Stimulated activated CD4-positive, alpha-beta T cell treated with anti-CD3 and anti-CD28 coated beads, Interleukin-1b, Interleukin-23, amount 100 ng/mL, for 1 hour (primary cell): ENCODE measurements at places on chromosomes 5 and 9.

DNA sequence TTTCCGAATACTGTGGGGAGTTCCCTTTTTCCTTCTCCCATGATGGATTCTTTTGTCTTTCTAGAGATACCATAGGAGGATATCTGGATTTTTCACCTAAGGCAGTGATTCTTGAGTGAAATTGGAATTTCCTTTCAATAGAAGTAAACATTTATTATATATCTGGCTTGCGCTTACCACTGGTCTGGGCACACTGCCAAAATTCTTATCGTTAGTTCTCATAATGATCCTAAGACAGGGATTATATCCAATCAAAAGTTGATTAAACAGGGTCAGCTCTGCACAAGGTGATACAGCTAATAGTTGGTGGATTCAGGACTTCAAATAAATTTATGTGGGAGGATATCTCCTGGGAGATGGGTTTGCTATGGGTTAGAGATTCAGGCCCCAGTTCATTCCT, 9.6 kb downstream of the TLE4 start:
- DNase-seq, result no peak

DNA sequence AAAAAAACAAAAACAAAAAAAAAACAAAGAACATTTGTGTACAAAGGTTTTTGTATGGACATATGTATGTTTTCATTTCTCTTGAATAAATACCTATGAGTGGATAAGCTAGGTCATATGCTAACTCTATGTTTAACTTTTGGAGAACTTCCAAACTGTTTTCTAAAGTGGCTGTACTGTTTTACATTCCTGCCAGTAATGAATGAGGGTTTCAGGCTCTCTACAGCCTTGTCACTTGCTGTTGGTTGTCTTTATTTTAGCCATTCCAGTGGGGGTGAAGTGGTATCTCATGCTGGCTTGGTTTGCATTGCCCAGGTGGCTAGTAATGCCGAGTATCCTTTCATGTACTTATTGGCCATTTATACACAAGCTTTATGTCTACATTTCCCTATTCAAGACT, 9.1 kb upstream of the TRIO start:
- DNase-seq, result no peak

DNA sequence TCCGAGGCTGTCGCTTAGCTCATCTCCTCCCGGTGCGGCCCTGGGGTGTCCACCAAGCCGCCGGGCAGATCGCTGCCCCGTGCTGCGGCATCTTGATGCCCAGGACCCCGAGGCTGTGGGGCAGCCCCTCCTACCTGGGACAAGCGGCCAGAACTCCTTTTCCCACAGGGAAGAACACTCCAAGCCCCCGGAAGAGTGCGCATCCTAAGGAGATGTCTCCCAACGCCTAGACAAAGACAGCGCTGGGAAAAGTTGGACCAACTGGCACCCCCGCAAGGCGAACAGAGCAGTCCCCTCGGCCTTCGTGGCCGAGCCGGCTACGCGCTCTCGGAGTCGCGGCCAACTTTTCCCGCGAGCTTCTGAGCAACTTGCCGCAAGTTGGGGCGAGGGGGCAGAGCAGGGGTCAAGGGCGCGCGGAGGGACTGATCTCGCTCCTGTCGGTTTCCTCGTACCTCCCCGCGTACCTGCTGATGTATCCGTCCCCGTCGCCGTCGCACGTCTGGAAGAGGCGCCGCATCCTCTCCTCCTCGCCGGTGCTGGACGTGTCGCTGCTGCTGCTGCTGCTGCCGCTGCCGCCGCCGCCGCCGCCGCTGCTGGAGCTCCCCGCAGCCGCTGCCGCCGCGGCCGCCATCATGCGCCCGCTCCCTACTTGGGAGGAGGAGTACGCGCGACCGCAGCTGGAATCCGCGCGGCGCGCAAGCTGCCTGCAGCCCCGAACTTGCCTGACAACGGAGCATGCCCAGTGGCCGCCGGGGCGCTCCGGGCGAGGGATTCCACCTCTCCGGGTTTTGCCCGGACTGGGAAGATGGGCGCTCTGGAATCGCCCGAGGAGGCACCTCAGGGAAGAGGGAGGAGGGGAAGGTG, at the start of gene MCC:
MCC (minus strand) TSS at position 673 of the 864 bp plus-strand sequence.
- DNase-seq, result no peak

GRCh38 chr5:102483736-102484135, 15.1 kb downstream of the SLCO6A1 start:
- DNase-seq, result no peak

DNA sequence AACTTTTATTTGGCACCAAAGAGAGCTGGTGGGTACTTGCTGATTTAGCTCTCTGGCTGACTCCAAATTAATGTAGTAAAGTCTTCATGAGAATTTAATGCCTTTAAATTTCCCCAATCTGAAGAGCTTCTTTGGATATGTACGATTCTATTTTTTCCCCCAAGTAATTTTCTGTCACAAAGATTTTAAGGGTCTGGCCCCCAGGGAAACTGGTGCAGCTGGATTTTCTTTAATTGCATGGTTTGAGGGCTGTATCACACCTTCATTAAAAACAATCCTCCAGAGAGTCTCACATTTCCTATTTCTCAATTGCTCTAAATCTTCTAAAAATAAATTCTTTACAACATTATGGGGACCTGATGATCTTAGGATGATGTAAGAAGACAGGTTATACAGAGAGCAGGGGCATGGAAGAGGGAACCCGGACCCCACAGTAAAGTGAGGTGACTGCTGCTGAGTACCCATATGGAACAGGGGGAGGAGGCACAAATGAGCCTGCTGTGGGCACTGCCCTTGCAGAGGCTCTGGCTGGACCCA, 158.9 kb downstream of the ENTREP1 start:
- no peak for DNase-seq

DNA sequence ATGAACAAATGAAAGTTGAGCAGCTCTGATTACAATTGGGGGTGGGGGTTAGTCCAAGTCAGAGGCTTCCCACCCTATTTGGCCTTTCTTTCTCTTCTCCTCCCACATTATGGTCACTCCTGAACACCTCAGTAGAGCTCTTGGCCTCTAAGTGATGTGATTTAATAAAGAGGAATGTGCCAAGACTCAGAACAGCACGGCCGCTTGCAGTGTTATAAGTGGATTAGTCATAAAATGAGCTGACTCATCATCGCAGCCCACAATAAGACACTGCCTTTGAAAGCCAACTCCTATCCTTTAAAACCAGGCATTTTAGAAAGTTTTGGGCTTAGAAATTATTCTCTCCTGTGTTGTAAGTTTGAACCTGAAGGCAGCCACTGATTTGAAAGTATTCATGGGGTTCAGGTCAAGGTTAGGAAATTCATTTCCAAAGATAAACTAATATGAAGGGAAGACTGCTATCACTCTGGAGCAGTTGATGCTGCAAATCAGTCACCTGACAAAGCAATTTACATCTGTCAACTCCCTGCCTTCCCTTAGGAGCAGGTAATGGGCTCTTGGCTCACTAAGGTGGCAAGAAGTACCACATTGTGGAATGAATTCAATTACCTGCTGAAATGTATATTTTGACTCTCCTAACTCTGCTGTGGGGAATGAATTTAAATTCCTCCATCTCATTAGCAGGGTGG, 283.6 kb upstream of the NMUR2 start:
- no peak for DNase-seq

GRCh38 chr5:1204693-1205242, 3.4 kb downstream of the SLC6A19 start:
- no peak for DNase-seq

- DNase-seq, result no peak
These were observed 69.3 kb downstream of the SNX30 start for GRCh38 chr9:112819635-112820496.
